ENCODE measurements at places on chromosomes 4 and X. TPM values are rescaled to one million over a fixed set of nuclear protein-coding genes. Genes with fewer than 3 reads are reported as not detected.

DNA sequence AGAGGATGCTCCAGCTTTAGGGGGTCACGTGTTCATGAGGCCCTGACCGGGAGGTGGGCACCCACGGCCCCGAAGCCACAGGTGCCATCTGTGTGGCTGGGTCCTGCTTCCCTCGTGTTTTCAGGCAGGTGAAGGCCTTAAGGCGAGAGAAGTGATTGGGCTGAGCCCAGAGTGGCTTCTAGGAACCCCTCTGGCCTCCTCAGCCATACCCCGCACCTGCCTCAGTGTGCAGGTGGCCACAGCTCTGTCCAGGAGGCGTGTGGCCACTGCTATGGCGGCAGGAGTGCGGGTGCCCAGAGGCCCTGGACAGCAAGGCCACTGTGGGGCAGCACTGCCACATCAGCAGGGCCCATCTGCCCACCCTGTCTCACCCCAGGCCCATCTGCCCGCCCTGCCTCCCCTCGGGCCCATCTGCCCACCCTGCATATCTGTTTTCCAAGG lies 25.0 kb downstream of the NKX1-1 start:
- no peak for DNase-seq

TCEAL2 gene
- 14.5 TPM for total RNA-seq

XAGE2 gene
- not detected for total RNA-seq

GRCh38 chr4:23902222-23902804 lies 12.5 kb upstream of the PPARGC1A start:
- DNase-seq: no peak

HNRNPD gene
- total RNA-seq: 106 TPM

- peak; percentile 73 for DNase-seq
These were observed 4.3 kb upstream of the SH3BP2 start for GRCh38 chr4:2788532-2789103.

GRCh38 chr4:88341227-88342192 lies 37.1 kb upstream of the HERC6 start:
- no peak for DNase-seq

DNA sequence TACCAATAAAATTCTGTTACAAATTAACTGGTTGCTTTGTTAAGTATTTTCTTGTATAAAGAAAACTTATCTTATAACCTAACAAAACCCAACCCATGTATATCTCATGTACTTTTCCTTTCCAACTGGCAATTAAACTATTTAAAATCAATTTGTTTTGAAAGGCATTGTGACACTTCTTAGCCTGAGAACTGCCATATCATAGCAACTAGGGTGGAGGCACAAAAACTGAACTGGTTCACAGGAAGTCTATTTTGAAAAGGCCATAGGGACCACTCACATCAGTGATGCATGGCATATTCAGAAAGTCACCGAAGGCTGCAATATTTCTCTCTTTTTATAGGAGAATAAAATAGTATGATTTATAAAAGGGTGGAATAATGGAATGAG lies 40.5 kb upstream of the ARSJ start:
- no peak for DNase-seq

DNA sequence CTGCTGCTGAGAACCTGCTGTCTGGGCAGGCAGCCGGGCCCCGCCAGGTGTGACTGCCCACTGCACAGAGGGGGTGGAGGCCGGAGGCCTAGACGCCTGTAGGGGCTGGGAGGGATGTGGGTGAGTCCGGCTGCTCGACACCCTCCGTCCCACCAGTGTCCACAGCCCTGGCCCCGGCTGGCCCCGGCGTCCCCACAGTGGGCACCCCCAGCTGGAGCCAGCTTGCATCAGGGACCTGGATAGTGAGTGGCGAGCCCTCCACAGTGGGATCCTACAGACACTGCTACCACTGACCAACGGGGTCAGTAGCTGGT lies 34.7 kb upstream of the SPON2 start:
- DNase-seq: peak; percentile 21

ANTXR2 gene
- total RNA-seq: 49.8 TPM

SLC10A4 gene
- 0.29 TPM for total RNA-seq

VEGFD gene
- total RNA-seq: 2.5 TPM

CXCL6 gene
- 1.1 TPM for total RNA-seq

GRCh38 chr4:175418516-175418915 lies 393.5 kb downstream of the GPM6A start:
- no peak for DNase-seq

Measured in left cardiac atrium (tissue), 4 donors.